ENCODE measurements at places on chromosomes 1 and 21.

DNA sequence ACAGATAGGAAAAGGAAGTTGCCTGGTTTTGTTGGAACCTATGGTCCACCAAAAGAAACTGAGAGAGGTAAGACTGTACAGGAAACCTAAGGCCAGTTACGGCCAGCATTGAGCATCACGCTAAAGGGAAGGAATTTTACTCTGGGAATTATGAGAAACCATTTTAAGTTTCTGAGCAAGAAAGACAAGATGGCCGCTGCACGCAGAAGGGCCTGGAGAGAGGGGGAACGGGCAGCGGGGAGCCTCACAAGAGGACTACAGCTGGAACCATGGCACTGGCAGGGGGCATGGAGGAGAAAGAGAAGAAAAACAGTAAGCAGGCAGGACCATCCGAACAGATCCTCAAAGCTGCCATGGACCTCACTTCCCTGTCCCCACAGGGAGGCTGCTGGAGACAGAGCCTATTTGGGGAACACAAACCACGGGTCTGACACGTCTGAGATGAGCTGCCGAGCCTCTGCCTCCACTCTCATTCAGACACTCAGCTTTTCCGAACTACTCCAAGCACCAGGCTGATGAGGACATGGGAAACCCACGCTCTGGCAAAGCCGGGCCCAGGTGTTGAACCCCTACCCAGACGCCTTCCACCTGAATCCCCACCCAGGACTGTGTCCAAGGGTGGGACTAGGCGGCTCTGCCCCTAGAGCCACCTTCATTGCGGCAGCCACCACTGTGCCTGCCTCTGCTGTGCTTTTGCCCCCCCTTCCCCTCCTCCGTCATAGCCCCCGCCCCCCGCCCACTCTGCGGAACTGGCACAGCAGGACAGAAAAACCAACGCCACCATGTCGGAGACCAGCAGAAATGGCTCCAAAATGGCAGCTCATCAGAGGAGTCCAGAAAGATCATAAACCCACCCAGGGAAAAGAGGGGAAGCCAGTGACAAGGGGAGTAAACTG is 69.0 kb downstream of the CD46 start:
- DNase-seq = no peak

- DNase-seq = no peak
Measured at GRCh38 chr1:157739229-157739901, 37.6 kb downstream of the FCRL2 start.

DNA sequence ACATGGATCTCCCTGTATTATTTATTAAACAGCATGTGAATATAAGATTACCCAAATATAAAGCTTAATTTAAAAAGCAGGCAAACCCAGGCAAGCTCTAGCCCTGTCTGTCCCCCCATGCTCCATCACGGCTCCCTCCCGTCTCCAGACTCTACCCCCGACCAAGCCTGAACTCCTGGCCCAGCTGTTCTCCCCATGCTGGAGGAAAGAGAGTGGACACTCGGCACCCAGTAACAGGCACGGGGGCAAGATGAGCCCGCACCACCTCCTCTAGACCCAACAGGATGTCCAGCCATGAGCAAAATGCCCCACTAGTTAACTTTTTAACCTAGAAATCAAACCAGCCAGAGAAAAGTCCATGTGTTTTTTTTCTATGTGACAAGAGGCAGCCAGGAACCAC is 19.3 kb downstream of the SLC19A1 start:
- DNase-seq = no peak

DNA sequence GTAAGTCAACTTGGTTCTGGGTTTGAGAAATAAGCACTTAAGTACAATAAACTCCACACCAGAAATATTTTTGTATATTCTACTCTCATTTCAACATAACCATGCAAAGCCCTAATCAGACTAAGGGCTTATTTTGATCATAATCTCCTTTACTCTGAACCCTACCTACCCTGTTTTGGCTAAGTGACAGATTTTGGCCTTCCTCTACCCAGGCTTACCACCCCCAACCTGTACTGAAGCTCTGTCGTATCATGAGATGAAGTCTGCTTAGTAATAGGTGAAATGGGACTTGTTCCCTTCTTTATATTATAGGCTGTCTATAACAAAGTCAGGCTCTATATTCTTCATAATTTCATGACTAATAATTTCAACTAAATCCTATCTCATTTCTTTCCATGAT is 135.5 kb downstream of the RERE start:
- no peak for DNase-seq

DNA sequence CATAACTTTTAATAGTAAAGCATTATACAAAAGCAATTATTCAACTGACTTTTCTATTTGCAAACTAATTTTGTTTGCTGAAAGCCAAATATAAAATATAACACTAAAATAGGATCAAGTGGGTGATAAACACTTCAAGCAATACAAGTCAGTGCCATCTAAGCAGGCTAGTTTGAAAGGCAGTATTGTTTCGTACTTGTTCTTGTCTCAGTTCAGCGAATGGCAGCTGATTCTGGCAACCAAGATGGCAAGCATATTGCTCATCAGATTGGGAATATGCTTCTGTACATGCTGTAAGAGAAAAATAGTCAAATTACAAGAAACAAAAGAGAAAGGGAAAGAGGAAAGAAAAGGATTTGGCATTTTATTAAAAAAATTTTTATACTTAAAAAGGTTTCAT is 7.5 kb downstream of the TMEM59 start:
- no peak for DNase-seq

Measured in NCI-H2081 treated with DMSO at 0.1 percent for 48 hours (cell line).